NCI-H510A treated with DMSO at 0.1 percent for 48 hours (cell line): ENCODE measurements at places on chromosomes 3 and 15.

GRCh38 chr3:25040748-25041147 is 387.3 kb upstream of the RARB start:
- no peak for DNase-seq

DNA sequence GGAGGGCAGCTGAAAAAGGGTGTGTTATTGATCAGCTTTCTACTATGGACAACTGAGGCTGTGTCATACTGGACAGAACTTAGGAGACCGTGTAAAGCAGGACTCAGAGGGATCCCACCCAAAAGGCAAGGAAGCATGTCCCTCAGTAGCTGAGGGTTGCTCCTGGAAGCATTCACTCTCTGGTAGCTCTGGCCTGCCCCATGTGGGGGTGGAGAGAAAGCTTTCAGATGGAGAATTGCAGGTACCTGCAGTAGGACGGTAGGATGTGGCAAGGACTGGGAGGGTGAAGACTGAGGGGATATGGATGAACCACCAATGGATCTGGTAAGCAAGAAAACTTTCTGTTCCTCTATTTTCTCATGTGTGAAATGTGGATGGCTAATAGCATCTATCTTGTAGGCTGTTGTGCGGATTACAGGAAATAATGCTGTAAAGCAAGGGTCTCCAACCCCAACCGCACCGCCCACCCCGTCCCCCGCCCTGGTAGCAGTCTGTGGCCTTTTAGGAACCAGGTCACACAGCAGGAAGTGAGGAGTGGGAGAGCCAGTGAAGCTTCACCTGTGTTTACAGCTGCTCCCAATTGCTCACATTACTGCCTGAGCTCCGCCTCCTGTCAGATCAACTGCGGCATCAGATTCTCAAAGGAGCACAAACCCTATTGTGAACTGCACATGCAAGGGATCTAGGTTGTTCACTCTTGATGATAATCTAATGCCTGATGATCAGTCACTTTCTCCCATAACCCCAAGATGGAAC is 157.7 kb upstream of the PROK2 start:
- peak; percentile 23 for DNase-seq

GRCh38 chr3:113288881-113289280 is 77.5 kb downstream of the BOC start:
- no peak for DNase-seq

DNA sequence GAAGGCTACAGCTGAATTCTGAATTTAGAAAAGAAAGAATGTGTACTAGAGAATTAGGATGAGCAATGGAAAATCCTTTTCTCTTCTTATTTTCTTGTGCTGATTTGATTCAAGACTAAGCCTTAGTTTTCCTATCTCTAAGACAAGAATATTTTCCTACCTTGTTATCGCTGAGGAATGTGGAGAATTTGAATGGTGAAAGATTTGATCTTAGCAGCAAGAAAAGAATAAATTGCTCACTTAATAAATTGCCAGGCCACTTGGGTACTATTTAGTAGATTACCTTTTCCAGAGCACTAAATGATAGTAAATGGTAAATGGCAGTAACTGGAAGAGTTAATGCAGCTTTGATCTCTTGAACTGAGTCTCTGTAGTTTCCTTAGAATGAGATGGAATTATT is 145.7 kb upstream of the MEIS2 start:
- no peak for DNase-seq
